ENCODE measurements at places on chromosomes 4 and X. TPM values are rescaled to one million over a fixed set of nuclear protein-coding genes. Genes with fewer than 3 reads are reported as not detected.

DNA sequence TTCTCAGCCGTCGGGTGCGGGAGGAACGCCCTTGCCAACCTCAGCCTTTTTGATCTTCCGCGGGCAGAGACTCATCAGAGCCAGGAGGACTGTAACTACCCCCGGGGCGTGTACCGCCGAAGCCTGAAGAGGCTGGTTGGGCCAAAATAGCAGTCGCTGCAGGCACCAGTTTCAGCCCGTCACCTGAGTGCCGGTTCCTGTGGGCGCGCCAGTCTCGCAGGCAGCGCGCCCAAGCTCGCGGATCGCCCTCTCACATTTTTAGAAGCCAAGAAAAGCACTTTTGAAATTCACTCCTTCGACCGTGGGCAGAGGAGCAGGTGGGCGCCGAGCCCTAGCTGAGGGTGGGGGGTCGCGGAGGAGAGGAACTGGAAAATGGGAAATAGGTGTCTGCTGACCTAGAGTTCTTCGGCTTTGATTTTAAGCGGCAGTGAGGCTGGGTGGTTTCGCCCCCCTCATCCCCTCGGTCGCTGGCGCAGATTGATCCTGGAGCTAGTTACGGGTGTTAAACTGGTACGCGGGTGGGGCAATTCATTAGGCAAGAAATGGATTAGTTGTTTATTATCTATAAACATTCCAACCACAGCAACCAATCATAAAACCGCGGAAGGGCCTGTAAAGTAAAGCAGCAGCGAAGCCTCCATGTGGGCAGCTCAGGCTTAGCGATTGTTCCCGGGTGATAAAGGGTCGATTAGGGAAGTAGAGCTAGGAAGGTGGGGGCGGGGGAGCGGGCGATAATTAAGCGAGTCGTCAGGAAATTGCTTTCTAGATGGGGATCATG lies 69.2 kb downstream of the FBXO8 start:
- DNase-seq, result peak; percentile 40

DNA sequence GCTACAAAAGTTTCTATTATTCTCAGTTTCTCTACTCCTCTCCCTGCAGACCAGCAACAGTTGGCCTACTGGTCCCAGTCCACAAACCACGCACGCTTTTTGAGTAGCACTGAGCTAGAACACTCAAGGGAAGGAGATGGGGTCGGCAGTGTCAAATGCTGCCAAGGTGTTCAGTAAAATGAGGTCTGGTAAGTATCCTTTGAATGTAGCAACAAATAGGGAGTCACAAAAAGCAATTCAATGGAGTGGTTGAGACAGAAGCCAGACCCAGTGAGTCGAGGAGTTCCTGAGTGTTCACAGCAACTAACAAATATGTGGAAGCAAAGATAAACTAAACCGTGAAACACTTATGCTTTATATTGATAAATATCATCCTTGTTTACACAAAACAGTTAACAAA lies 355.7 kb downstream of the MID1IP1 start:
- no peak for DNase-seq

Gene SOWAHB
- total RNA-seq, result not detected

Gene CNKSR2
- total RNA-seq, result 4.4 TPM

GRCh38 chrX:8869812-8870211 lies 68.6 kb upstream of the FAM9A start:
- DNase-seq, result no peak

DNA sequence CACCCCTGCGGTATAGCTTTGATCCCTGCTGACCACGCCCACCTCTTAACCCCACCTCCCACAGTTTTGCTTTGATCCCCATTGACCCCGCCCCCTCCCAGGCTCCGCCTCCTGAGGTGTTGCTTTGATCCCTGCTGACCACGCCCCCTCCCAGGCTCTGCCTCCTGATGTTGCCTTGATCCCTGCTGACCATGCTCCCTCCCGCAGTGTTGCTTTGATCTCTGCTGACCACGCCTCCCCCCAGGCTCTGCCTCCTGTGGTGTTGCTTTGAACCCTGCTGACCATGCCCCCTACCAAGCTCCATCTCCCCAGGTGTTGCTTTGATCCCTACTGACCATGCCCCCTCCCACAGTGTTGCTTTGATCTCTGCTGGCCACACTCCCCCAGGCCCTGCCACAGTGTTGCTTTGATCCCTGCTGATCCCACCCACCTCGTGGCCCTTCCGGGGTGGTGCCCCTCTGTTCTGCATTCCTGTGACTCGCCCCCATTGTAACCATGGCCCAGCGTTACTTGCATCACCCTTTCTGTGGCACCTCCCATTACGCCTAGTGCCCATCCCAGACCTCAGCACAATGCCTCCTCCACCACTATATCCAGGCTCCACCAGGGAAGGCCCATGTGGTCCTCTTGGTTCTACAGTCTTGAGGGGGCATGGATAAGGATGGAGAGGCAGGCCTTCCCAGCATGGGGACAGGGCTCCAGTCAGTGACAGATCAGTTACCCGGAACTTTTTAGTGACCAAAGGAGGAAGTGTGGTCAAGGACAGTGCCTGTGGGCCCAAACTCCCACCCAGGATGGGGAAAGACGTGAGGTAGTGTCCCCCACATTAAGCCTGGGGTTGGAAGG lies 70.8 kb downstream of the ADRA2C start:
- no peak for DNase-seq

- DNase-seq, result no peak
Measured at GRCh38 chrX:25175171-25175570, 159.4 kb upstream of the ARX start.

Gene PAGE1
- total RNA-seq, result not detected

GRCh38 chrX:109760922-109761250 lies 27.8 kb upstream of the ACSL4 start:
- DNase-seq, result no peak

DNA sequence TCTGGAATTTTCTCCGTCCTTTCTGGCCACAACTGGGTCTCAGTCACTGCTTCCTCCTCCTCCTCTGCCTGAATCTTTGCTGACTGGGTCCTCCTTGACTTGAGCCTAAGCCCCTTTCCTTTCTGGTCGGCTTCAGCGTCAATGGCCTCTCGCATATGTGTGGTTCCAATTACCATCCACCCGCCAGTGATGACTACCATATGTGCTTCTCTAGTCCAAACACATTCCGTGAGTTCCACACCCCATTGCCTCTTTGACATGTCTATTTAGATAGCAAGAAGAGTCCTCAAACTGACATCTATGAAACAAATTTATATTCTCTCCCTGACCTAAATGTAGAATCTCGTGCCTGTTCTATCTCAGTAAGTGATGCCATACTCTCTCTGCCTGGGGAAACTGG lies 19.8 kb downstream of the MXRA5 start:
- no peak for DNase-seq

- DNase-seq, result no peak
Measured at GRCh38 chr4:80484712-80485111, 149.2 kb downstream of the CFAP299 start.

- DNase-seq, result no peak
Measured at GRCh38 chr4:95544113-95545103, 4.4 kb downstream of the UNC5C start.

DNA sequence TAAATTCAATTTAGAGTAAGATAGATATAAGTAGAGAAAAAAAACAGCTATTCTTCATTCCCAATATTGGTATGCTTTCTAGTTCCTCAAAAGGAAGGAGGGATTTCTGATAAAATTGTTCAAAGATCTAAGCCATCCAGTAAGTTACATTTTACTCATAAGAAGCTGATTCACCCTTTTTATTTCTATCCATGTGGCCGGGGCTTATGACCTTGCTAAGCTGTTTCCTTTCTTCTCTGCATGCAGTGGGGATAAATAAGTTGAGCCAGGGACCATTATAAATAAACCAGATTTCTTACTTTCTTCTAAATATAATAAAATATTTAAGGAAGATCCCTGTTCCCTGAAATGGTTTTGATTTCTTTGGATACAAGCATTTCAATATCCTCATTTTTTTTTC lies 502.3 kb downstream of the PDHA2 start:
- no peak for DNase-seq

Gene TLR1
- total RNA-seq, result 3.2 TPM

- no peak for DNase-seq
Measured at GRCh38 chrX:94051926-94052325, 377.9 kb downstream of the FAM133A start.

- DNase-seq, result peak; percentile 44
Measured at GRCh38 chr4:76251441-76252270, at the start of gene FAM47E. Gene FAM47E, plus strand, starts transcription at chr4:76251721. Its CDS starts 26 bp downstream, at chr4:76251747.

DNA sequence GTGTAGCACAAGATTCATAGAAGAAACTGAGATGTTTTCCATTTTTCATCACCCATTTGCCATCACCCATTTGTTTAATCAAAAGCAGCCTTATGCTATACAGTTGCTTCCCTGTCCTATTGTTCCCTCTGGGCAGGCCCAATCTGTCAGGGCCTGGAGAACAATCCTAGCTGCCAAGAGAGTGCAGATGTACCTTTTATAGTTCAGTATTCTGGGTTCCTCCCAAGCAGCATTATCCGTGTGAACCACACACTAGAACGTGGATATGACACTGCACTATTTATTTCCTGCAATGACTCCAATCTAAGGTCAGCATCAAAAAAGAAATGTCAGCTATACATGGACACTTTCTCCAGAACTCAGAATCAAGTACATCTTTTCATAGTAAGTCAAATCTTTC lies 269.0 kb downstream of the ADGRA3 start:
- DNase-seq, result no peak

Gene GPC3
- total RNA-seq, result 0.41 TPM

GRCh38 chr4:185004562-185005218 lies 13.6 kb upstream of the HELT start:
- no peak for DNase-seq

DNA sequence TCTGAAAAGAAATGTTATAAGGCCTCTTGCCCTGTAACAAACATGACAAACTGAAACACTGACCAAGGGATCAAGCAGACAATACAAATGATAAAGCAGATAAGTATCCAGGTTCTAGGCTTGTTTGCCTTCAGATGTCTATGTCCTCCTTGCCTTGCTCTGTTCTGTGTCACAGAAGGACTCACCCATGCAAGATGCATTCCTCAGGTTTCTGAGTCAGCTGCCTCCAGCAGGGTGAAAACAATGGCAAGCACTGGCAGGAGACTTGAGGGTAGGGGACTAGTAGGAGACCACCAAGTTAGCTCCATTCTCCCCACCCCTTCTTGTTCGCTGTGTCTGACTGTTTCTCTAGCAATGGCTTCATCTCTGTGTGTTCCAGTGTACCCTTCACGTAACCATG lies 76.6 kb upstream of the CXXC4 start:
- DNase-seq, result no peak

Gene SMIM31
- not detected for total RNA-seq

GRCh38 chrX:86714441-86714840 lies 566.2 kb downstream of the DACH2 start:
- DNase-seq, result no peak

Gene BCORL1
- 9.9 TPM for total RNA-seq

DNA sequence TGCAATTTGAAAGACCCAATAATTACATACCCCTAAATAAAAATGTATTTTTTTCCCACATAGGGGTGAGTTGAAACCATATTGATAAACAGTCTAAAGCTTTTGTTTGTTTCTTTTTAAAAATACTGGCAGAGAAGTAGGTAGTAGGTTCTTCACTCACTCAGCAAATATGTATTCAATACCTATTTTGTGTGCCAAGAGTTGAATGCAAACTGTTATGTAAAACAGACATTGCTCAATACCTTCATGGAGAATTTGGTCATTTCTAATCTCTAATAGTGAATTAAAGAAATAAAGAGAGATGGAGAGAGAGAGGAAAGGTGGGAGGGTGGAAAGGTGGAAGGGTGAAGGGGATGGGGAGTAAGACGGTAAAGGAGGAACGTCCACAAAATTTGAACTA lies 589.9 kb upstream of the GNPDA2 start:
- DNase-seq, result no peak

GRCh38 chr4:56743550-56743949 lies 62.5 kb upstream of the HOPX start:
- DNase-seq, result no peak

DNA sequence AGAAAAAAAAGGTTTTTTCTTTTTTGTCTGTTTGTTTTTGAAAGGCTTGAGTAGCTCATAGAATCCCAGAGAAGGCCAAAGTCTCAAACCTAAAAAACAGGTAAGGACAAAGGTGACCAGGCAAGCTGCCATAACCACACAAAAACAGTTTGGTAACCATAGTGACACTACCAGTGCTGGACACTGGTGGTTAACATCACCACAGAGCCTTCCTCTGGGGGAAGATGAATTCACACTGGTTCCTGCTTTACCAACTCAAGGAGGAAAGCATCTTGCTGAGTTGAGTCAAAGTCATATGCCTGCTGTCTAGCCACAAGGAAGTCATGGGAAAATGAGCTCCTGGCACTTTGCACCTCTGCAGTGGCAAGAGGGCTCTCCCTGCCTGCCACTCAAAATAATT lies 32.5 kb downstream of the IDS start:
- DNase-seq, result no peak

- no peak for DNase-seq
Measured at GRCh38 chr4:85708468-85708867, 233.5 kb downstream of the ARHGAP24 start.

DNA sequence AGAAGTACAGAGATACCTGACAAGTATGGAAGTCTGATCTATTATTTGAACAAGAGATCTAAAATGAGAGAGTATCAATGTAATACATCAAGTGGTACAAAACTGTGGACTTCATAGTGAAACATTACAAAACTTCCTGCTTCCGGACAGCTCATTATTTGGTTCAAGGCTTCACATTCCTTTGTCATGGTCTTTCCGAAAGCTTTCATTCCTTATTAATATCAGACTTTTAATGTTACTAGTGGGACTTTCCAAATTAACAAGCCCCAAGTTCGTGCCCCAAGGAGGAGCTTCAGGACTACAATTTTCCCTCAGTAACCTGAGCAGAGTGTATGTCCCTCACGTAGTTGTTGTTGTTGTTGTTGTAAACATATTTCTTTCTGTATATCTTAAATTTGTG lies 1.2 kb downstream of the CHIC2 start:
- no peak for DNase-seq

- no peak for DNase-seq
Measured at GRCh38 chrX:7711167-7711566, 131.8 kb upstream of the VCX start.

- no peak for DNase-seq
Measured at GRCh38 chrX:9351126-9351525, 113.7 kb upstream of the TBL1X start.

Gene CRLF2
- total RNA-seq, result 0.22 TPM

DNA sequence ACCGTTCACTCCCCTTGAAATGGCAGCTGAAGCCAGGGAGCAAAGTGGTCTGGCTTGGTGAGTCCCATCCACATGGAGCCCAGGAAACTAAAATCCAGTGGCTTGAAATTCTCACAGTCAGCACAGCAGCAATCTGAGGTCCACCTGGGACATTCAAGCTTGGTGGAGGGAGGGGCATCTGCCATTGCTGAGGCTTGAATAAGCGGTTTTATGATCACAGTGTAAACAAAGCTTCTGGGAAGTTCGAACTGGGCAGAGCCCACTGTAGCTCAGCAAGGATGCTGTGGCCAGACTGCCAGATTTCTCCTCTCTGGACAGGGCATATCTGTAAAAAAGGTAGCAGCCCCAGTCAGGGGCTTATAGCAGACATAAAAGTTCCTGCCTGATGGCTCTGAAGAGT lies 15.5 kb upstream of the FAAH2 start:
- DNase-seq, result no peak

Gene JCHAIN
- total RNA-seq, result 0.49 TPM

Gene FMR1NB
- total RNA-seq, result not detected

Gene GIMD1
- not detected for total RNA-seq

Gene ETNPPL
- not detected for total RNA-seq

All from activated T-cell treated with anti-CD3 and anti-CD28 coated beads, Interleukin-2, amount 50 U/mL, for 72 hours (primary cell).